Hematopoietic multipotent progenitor cell (in vitro differentiated cells): ENCODE measurements at places on chromosomes 16 and 17. TPM values are rescaled to one million over a fixed set of nuclear protein-coding genes. Genes with fewer than 3 reads are reported as not detected.

GRCh38 chr17:17532991-17533390 is 36.8 kb upstream of the RASD1 start:
- no peak for DNase-seq

- no peak for DNase-seq
Measured at GRCh38 chr17:81685108-81685507, 1.3 kb downstream of the HGS start.

DNA sequence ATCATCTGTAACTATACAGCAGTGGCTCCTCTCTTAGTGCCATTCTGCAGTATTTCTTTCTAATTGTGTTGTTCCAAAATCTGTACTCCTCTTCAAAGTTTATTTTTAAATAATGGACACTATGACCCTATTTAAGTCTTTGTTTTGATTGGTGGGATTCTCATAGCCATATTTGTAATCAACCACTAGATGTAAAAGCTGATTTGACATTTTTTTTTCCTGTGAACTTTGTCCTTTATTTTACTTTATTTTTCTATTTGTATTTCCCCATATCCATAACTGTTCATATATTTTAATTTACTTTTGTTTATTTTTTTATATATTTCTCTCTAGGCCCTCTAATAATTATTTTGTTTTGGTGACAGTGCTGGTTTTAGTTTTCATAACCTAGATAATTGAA is 544.4 kb downstream of the KCNJ2 start:
- no peak for DNase-seq

UMOD gene
- not detected for total RNA-seq

- no peak for DNase-seq
Measured at GRCh38 chr16:89843409-89844350, 15.4 kb downstream of the SPIRE2 start.

DNA sequence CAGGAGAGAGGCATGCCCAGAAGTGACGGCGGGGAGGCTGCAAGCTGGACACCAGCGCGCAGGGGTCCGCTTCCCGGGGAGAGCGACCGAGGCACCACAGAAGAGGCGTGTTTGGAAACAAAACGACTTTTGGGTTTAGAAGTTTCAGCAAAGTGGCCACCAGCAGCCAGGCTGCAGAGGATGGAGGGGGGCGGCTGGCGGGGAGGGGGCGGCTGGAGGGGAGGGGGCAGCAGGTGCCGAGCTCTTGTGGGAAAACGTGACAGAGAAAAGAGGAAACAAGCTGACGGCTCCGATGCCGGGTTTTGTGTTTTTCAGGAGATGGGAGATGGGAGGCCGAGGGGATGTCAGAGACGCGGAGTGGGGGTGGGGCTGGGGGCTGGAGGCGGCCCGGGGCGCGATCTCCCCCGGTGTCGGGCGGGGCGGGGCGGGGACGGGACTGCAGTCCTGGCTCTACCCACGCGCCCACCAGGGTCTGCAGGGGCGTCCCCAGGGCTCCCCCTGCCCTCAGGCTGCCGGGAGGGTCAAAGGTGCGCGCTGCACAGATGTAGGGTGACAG is 32.1 kb upstream of the RPH3AL start:
- no peak for DNase-seq

SHISA9 gene
- total RNA-seq: under 0.01 TPM

GRCh38 chr17:68686108-68686988 is 85.2 kb upstream of the FAM20A start:
- DNase-seq: no peak

DNA sequence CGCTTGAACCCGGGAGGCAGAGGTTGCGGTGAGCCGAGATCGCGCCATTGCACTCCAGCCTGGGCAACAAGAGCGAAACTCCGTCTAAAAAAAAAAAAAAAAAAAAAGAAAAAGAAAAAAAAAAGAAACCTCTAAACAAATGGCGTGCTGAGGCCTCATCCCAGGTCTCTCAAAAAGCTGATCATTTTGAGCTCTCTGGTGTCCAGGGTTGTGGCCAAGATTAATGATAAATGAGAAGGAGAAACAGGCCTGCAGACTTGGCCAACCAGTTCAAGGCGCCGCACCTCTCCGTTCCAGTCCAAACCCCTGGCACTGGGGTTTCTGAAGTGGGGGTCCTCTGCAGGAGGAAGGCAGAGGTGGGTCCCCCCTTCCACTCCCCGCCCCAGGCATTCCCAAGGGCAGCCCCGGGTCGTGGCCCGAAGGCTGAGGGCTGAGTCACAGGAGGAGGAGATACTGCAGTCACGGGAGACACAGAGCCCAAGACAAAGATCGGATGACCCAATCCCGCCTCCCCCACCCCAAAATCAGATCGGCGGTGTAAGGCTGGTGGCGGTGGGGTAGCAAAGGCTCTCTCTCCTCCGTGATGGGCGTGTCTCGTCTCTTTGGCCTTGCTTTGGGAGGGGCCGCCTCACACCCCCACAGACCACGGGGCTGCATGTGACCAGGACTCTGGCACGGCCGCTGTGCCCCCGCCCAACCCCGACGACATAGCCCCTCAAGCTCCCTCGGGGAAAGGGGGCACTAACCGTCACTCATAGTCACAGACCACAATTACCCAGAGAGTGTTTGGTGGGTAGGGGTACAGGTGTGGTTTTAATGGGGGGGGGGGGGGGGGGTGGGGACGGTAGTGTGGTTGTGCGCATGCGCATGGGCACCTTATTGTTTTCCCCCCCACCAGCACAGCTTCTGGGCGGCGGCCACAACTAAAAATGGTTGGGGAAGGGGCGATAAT is 1.1 kb downstream of the VAT1 start:
- no peak for DNase-seq

DNA sequence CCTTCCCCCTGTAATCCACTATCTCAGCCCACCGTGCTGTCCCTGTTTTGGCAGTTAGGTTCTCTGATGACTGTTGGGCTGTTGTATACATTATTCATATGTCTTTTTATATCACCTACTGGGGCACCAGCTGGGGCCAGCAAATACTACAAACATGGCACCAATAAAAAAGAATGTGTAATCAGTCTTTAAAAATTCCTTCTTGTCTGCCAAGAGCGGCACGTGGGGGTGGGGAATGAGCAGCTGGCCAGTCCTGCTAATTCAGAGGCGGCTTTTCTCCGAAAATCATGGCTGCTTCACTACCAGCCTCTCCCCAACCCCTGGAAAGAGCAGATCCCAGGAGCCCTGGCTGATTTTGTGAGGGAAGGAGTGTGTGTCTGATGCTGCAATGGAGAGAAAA is 77.7 kb upstream of the EEF2KMT start:
- no peak for DNase-seq

HOXB8 gene
- total RNA-seq: not detected

C17orf78 gene
- not detected for total RNA-seq

DNA sequence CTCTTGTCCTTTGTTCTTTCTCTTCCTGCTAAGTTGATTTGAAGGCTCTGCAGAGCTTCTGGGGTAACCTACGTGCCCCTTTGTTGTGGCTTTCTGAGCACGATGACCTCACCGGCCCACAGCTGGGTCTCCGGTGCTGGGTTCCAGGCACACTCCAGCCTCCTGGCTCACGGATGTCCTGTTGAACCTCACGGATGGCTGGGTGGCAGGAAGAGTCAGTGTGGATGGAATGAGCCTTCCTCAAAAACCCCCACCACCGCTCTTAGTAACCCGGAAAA is 116.0 kb downstream of the SOCS1 start:
- no peak for DNase-seq

DNA sequence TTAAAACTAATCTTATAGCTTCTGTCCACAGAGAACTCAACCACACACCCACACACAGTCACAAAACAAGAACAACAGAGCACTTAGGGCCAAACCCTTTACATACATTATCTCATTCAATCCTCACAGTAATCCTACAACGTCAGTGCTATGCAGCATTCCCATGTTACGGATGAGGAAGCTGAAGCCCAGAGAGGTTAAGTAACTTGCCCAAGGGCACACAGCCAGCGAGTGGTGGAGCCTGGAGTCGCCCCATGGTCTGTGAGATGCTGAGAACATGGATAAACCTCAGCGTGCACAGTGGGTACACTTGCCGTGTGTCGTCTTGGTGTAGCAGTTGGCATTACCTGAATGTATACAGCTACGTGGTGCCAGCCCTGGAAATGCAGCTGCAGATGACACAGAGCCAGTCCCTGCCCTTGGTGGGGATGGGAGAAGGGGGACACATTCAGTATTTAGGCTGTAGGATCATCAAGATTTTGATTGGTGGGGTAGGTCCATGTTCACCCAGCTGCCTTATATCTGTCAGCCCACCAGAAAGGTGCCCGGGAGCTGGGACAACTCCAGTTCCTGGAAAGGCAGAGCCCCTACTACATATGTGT is 177.0 kb downstream of the IRF8 start:
- DNase-seq: no peak

- DNase-seq: no peak
Measured at GRCh38 chr17:34393401-34393800, 30.4 kb upstream of the CCL1 start.

GRCh38 chr16:1152123-1152638 is 725 bp upstream of the CACNA1H start:
- no peak for DNase-seq

DNA sequence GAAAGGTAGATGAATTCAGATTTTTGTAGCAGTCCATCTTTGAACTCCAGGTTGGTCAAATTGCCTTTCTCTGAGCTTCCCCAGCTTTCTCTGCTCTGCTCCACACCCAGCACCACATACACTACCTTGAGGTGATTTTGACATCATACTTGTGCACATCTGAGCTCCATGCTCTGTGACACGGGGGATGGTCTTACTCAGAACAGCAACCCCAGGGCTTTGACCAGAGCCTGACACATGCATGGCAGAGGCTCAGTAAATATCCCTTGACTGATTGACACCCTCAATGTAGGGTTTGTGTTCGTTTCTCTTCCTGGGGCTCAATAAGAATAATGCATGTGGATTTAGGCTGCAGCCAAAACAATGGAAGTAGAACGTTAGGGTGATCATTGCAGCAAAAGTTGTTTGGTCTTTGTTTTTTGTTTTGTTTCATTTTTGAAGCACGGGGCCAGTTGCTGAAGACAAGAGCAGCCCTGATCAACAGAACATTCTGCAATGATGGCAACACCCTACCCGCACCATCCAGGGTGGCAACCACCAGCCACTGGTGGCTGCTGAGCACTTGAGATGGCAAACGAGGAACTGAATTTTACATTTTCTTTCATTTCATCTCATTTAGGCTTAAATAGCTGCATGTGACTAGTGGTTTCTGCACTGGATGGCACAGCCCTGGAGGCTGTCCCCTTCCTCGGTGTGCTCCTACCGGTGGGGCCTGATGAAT is 224.8 kb upstream of the TNRC6C start:
- no peak for DNase-seq

DNA sequence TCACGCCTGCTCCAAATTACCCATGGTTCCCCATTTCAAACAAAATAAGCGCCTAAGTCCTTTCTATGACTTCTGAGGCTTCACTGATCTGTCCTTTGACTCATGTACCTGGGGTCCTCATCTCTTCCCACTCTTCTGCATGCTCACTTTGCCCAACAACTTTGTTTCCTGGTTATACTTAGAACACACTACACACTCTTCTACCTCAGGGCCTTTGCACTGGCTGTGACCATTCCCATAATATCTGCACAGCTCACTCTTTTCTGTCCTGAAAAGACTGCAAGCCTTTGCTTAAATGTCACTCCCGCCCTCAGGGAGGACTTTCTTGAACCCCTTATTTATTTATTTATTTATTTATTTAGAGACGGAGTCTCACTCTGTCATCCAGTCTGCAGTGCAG is 14.1 kb downstream of the CDH1 start:
- no peak for DNase-seq

GUCY2D gene
- 1.9 TPM for total RNA-seq

IL34 gene
- total RNA-seq: under 0.01 TPM

DYNC1LI2 gene
- total RNA-seq: 37.4 TPM

PDIA2 gene
- 0.27 TPM for total RNA-seq

- DNase-seq: no peak
Measured at GRCh38 chr16:48850097-48850770, 240.3 kb upstream of the N4BP1 start.

GRCh38 chr17:48492401-48493298 is 38.2 kb downstream of the HOXB1 start:
- DNase-seq: peak; percentile 57

GRCh38 chr16:31073970-31074813 is at the start of the genes ZNF646 and ZNF668:
Gene ZNF646 (plus strand): TSS chr16:31074422. CDS start chr16:31076325, 1,903 bp downstream.
Gene ZNF668 (minus strand): TSS chr16:31074240. CDS start chr16:31064459, 9,781 bp downstream.
- DNase-seq: peak; percentile 100

DNA sequence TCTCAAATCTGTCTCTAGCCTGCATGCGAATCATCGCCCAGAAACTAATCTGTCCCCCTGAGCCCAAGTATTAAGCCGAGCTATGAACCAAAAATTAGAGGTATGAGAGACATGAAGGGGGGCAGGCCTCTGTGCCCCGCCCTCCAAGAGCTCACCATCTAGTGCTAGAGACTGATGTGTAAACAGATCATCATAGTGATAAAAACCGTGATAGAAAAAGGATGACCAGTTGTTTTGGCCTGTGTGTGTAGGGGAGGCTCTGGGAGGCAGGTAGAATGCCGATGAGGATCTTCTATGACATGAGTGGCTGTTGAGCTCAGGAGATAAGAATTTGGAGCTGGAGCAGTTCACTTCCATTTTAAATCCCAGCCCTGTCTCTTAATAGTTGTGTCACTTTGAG is 89.1 kb upstream of the TBX2 start:
- no peak for DNase-seq

- no peak for DNase-seq
Measured at GRCh38 chr17:16150251-16150856, 65.0 kb downstream of the NCOR1 start.

DNA sequence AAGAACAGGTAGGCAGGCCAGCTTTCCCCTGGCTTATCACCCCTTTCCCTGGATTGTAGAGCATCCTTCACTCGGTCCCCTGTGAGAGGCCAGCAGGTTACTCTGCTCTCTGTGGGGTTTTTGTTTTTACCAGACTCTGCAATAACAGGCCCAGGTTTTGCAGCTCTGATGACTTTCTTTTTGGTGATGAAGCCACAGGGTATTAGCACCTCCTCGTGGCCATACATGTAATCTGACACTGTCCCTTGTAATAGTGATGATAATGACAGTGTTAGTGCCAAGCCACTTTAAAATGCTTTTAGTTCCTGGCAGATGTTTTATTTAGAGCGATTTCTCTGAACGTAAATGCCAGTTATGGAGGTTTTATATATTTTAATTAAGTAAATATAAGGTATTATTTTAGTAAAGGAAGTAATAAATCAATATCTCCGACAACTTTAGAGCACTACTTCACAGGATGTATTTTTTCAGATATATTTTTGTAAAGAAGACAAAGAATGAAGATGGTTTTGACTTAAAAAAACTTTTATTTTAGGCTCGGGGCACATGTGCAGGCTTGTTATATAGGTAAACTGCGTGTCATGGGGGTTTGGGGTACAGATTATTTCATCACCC is 38.0 kb upstream of the CPHXL start:
- DNase-seq: peak; percentile 56

GRCh38 chr17:78147315-78147998 is 1.3 kb downstream of the C17orf99 start:
- DNase-seq: no peak

GRCh38 chr16:12646490-12647274 is 157.0 kb downstream of the CPPED1 start:
- DNase-seq: peak; percentile 68
